ENCODE measurements at places on chromosomes 6 and 20. TPM values are rescaled to one million over a fixed set of nuclear protein-coding genes. Genes with fewer than 3 reads are reported as not detected.
A peak's percentile ranks its signal among the peaks of the same experiment; 100 is the strongest.

GRCh38 chr6:131175564-131175963 lies 40.3 kb downstream of the AKAP7 start:
- no peak for DNase-seq

DNA sequence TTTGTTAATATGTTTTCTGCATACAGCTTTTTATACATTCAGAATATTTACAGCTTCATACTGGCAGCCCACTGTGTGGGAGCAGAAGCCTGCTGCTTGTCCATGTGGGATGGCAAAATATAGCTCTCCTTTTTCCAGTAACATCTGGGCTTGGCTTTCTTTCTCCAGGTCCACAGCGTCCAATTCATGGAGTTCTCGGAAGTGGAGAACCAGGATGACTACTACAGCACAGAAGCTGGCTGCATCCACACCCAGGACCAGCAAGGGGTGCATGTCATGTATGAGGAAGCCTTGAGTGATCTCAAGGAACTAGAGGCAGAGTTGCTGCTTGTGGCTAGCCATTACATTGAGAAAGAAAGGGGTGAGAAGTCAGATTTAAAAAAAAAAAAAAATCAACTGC lies 143.1 kb downstream of the CD164 start:
- DNase-seq: no peak

- no peak for DNase-seq
Observed at GRCh38 chr6:157754351-157754750, 68.7 kb upstream of the SNX9 start.

GRCh38 chr6:36685926-36686667 lies 7.6 kb downstream of the CDKN1A start:
- no peak for DNase-seq

- DNase-seq: no peak
Observed at GRCh38 chr6:166471797-166472260, 89.1 kb upstream of the MPC1 start.

- DNase-seq: no peak
Observed at GRCh38 chr6:24902782-24903181, 33.0 kb downstream of the RIPOR2 start.

- peak; percentile 89 for DNase-seq
Observed at GRCh38 chr6:26358511-26358981, 6.5 kb upstream of the BTN3A2 start.

The PLN gene
- total RNA-seq: not detected

The TUBB2B gene
- 0.33 TPM for total RNA-seq

The ECI2 gene
- 45.8 TPM for total RNA-seq

The RNGTT gene
- total RNA-seq: 38.2 TPM

The RAMACL gene
- 0.33 TPM for total RNA-seq

The ERVFRD-1 gene
- not detected for total RNA-seq
